ENCODE measurements at places on chromosomes 1 and 21.

DNA sequence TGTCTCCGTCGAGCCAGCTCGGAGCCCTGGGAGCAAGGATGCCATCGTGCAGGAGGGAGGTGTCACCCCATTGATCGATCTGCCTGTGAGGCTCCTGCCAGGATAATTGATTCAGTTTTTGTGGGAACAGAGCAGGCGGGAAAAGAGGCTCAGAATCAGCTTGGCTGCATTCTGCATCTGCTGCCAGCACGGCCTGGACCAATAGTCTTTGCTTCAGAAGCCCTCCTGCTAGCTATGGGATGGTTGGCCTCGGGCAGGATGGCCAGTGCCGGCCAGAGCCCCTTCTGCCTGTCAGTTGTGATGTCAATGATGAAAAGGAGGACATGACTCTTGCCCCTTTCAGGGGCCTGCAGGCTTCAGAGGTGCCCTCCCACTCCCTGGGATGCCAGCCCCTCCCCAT, 39.6 kb downstream of the PTPRF start:
- no peak for DNase-seq

DNA sequence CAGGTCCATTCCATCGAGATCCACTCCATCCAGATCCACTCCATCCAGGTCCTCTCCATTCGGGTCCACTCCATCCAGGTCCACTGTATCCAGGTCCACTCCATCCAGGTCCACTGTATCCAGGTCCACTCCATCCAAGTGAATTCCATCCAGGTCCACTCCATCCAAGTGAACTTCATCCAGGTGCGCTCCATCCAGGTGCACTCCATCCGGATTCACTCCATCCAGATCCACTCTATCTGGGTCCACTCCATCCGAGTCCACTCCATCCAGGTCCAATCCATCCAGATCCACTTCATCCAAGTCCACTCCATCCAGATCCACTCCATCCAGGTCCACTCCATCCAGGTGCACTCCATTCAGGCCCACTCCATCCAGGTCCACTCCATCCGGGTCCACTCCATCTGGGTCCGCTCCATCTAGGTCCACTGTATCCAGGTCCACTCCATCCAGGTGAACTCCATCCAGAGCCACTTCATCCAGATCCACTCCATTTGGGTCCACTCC, 157.4 kb downstream of the HUNK start:
- no peak for DNase-seq

DNA sequence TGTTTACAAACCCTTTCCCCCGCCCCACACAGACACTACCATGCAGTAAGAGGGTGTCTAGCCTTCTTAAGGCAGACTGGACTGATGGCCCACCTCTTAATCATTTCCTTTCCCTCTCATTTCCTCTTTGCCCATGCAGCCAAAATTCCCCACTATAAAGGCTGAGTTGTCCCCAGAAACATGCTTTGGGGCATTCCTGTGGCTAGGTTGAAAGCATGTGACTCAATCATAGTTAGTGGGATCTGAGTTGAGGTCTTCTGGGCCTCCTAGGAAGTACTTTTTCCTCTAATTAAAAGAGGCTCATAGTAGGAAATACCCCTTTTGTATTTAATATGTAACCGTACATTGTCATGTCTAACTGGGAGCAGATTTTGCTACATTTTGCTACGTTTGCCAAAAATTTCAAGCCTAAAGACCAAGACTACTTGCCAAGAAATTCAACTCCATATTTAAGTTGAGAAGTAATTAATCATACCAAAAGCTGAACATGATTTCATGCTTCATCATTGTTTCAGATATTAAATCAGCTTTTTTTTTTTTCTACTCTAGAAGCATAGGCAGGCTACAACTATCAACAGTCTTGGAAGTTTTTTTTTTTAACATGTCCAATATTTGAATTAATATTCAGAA, 174.7 kb downstream of the ADGRL4 start:
- DNase-seq: no peak

GRCh38 chr1:235898126-235898525, 31.4 kb upstream of the LYST start:
- DNase-seq: no peak

GRCh38 chr21:26835027-26835713, 10.0 kb downstream of the ADAMTS1 start:
- DNase-seq: no peak

GRCh38 chr21:36169470-36170128, 13.0 kb downstream of the DOP1B start:
- no peak for DNase-seq

DNA sequence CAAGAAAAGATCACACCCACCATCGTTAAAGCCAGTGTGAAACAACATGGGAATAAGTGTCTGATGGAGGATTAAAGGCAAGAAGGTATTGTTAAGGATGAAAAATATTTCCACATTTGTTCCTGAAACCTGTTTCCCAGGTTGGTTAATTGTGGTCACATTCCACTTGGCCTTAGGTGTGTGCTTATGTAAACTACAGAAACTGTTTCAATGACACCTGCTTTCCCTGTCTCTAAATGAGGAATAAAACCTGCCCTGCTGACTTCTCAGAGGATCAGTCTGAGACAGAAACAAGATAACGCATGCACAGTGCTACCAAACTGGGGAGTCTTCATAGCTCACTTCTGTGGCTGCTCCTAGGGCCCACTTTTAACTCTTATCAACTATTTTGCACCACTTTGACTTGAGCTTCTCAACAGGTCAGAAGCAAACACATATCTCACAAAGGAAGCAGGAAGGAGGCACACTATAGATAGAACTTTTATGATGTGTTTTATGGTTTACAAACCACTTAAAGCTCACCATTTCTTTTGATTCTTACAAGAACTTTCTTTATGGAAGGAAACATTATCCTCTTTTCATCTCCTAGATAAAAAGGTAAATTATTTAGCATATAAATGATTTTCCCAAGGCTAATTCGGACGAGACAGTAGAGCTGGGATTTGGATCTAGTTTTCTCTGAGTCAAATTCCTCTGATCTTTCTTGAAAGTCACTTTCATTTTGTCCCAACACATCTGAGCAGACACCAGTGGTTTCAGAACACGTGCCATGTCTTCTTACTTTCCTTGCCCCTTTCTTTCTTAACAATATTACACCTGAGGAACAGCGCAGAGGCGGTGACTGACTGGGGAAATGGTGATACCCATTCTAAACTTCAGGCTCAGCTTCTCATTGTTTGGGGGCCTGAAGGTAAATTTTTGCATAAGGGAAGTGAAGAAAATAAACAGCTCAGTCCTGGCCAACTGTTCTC, 33.4 kb downstream of the CYP2J2 start:
- no peak for DNase-seq

DNA sequence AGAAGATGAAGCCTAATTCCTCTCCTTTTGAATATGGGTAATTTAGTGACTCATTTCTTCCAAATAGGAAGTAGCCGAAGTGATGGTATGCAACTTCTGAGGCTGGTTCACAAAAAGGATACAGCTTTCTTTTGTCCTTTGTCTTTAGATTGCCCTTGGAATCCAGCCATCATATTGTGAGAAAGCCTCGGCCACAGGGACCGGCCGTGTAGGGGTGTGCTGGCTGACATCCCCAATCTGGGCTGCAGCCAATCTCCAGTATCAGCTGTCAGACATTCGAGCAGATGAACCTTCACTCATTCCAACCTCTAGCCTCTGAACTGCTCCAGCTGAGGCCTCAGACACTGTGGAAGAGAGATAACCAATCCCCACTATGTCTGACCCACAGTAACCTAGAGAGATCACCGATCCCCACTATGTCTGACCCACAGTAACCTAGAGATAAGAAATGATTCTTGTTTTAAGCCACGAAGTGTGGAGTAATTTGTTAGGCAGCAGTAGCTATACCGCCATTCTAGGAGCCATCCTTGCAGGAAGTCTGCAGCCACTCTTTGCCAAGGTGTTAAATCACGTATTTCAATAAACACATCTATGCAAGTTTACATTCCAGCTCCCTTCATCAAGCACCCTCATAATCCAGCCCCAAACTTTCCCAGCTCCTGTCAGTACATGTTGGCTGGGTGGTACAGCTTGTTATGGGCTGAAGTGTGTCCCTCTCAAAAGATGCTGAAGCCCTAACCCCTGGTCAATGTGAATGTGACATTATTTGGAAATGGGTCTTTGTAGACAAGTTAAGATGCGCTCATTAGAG, 2.9 kb upstream of the DIP2A start:
- no peak for DNase-seq

- no peak for DNase-seq
These were observed 37.3 kb downstream of the IFNAR1 start for GRCh38 chr21:33362044-33362555.

GRCh38 chr1:161737625-161738024, 12.0 kb upstream of the DUSP12 start:
- no peak for DNase-seq

DNA sequence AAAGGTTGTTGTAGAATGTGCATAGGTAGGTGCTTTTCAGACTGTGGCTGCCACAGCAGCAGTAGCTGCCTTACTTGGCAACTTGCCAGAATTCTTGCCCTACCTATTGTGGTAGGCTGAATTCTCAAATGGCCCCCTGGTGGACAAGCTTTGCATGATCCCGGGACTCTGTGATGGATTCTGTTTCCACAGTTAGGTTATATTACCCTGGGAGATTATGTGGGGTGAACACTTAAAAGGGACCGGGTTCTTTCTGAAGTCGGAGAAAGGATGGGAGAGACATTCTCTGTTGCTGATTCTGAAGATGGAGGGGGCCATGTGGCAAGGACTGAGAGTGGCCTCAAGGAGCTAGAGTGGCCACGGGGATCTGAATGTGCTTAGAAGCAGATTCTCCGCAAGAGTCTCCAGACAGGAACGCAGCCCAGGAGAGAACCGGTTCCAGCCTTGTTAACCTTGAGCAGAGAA, 32.1 kb upstream of the KCNE1 start:
- DNase-seq: peak; percentile 63

DNA sequence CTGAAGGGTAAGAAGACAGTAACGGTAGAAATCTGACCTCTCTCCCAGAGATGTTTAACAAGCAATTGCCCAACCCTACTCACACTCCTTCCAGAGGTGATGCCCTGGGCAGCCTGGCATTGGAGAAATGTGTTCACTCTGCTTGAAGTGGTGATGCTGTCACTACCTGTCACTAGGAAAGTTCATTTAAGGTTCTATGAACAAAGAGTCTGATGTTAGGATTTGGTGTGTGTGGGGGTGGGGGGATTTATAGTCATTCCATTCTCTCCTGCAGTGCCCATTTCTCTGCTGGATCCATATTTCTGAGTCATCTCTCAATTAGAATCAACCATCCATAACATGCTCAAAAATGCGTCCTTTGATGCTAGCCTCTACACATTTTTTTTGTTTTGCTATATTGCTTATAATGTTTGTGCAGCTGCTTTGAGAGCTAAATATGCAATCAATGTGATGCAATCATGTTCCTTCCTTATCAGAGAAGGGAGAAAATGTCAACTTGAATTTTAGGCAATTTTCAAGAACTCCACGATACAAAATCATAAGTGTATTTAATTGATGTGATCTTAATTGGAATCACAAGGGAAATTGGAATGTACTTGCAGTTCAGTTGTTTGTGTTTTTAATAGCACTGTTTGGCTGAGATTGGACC, 173.9 kb downstream of the DUSP10 start:
- DNase-seq: no peak

DNA sequence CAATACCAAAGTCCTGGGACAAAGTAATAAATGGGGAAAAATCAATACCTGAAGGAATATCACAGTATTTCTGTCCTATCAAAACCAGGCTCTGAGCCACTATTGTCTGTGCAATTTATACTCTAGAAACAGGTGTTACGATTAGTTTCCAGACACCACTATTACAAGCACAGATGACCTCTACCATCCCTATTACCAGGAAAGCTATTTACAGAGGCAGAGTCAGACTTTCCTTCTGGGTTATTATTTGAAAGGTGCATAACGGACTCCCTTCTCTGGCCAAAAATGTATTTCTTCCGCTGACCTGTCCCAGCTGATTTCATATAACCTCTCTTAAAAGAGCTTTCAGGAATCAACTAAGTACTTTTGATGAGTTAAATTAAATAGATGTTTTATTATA, 154.6 kb upstream of the LRRC7 start:
- DNase-seq: no peak

- no peak for DNase-seq
These were observed 19.0 kb downstream of the MPZ start for GRCh38 chr1:161290779-161291178.

DNA sequence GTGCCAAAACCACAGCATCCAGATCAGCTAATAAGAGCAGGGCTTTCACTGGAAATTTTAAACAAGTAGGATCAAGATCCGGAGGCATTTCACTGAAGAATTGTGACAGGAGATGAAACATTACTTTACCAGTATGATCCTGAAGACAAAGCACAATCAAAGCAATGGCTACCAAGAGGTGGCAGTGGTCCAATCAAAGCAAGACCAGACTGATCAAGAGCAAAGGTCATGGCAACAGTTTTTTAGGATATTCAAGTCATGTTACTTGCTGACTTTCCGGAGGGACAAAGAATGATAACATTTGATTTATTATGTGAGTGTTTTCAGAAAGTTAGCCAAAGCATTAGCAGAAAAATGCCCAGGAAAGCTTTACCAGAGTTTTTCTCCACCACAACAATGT, 8.2 kb downstream of the ZSWIM5 start:
- DNase-seq: no peak

DNA sequence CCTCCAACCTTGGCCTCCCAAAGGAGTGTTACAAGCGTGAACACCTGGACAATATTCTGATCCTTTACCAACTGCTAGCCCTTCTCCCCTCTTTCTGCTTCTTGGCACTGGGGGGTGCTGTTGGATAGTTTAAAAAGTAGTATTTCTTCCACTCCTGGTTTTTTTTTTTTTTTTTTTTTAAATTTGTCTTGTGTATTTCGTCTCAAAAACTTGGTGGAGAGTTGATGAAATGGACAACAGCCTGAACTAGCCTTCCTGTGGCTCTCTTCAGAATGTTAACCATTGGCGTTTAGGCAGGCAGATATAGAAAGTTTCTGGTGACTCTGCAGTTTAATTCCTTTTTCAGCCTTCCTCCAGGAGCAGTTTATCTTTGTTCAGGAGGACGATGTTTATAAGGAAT, 69.7 kb upstream of the USP24 start:
- no peak for DNase-seq

GRCh38 chr1:245771511-245772281, 616.9 kb downstream of the KIF26B start:
- DNase-seq: no peak

DNA sequence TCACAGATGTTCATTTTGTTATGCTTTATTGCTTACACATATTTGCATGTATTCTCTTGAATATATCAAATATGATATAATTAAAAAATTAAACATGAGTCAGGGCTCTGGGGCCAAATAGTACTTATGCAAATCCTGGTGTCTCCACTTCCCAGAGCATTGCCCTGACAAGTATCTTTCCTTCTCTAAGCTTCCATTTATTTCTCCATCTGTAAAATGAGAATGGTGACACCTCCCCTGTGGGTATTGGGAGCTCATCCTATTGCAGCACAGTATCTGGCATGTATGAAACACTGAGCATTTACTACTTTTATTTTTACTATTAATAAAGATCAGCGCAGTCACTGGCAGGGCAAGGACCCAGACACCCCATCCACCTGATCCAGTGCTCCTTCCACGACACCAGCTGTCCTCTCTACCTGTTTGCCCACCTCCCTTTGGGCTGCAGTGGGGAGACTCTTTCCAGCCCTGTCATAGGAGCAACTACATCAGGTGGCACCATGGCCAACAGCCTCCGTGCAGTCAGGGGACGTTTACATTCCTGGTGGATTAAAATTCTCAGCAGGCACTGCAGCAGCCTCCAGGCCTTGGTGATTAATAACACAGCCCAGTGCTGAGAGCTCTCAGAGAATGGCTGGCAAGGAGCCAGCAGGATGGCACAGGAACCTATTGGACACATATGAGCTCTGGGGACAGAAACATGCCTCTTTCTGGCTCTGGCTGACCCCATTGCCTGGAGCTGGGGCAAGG, 113.0 kb downstream of the DMRTB1 start:
- DNase-seq: no peak

- DNase-seq: no peak
These were observed 44.2 kb downstream of the CAPN8 start for GRCh38 chr1:223621312-223621734.

GRCh38 chr1:157234705-157235273, 96.6 kb upstream of the ETV3 start:
- no peak for DNase-seq
